Activated T-cell treated with anti-CD3 and anti-CD28 coated beads for 48 hours (primary cell): ENCODE measurements at places on chromosomes 11 and 22.

GRCh38 chr11:7592711-7593110, 78.9 kb downstream of the PPFIBP2 start:
- no peak for DNase-seq

- no peak for DNase-seq
Observed at GRCh38 chr11:114316980-114317786, 21.0 kb downstream of the NNMT start.

GRCh38 chr11:57440744-57441414, 14.0 kb upstream of the SLC43A3 start:
- DNase-seq, result no peak

GRCh38 chr22:26734339-26735018, 77.1 kb downstream of the MIAT start:
- no peak for DNase-seq

DNA sequence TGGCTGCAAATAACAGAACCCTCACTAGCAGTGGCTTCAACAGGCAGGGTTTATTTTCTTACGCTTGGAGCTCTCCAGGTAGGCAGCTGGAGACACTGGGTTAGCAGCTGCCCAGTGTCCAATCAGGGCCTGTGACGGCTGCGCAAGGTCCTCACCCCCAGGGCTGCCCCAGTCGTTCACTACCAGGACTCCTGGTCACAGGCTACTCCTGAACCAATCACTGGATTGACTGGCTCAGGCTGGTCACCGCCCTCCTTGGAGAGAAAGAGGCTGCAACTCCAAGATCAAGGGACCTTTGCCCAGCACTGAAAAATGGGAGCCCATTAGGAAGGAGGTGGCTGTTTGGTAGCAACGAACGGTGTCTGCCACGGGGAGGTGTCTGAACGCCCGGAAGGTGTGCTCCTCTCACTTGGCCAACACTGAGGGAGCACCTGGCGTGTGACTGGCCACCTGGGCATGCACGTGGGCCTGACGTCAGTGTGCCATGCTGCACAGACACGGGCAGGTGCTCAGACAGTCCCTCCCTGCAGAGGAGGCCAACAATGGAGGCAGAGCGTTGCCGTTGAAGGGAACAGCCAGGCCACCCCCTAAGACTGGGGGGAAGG, 5.1 kb downstream of the ARSA start:
- no peak for DNase-seq

DNA sequence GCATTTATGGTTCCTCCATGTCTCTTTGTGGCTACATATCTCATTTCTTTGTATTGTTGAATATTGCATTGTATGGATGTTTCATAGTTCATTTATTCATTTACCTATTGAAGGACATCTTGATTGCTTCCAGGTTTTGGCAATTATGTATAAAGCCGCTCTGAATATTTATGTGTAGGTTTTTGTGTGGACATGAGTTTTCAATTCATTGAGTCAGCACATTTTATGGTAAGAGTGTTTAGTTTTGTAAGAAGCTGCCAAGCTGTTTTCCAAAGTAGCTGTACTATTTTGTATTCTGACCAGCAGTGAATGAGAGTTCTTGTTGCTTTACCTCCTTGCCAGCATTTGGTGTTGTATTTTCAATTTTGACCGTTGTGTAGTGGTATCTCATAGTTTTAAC, 39.2 kb downstream of the KDM2A start:
- no peak for DNase-seq

DNA sequence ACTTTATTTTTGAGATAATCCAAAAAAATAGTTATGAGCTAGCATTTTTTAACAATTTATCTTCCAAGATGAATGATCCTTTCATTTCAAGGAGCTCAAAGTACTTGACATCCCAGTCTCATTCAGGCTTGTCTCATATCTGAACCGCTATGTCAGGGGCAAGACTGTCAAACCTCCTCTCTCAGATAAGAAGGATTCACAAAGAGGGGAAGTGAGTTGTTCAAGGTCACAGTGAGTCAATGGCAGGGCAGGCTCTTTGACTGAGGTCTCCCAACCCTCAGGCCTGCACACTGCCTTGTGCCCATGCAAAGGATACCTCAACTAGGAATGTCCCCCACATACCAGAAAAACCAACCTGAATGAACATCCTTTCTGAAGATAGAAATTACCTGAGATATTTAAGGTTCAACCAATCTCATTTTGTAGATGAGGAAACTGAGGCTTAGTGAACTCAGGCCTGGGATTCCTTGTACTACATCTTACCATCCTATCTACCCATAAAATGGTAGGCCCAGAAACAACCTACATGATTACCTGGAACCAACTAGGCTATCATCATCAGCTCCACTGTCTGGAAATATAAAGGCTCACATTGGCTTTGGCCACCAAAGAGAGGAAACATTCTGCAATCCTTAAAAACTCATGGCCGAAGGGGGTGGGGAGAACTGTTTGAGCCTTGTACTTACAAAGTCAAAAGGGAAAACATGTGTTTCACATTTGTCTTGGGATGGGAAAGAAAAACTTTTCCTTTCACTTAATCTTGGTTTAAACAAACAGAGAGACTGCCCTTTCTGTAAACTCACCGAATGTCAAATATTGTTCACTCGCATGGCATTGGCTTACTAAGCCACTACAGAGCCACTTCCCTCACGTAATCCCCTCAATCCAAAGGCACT, 51.1 kb downstream of the LIF start:
- DNase-seq, result no peak

- no peak for DNase-seq
Observed at GRCh38 chr11:65501186-65501471, 2.3 kb downstream of the MALAT1 start.

- no peak for DNase-seq
Observed at GRCh38 chr11:116215471-116216113, 557.2 kb downstream of the BUD13 start.

GRCh38 chr11:88704485-88704884, 361.3 kb downstream of the GRM5 start:
- no peak for DNase-seq

DNA sequence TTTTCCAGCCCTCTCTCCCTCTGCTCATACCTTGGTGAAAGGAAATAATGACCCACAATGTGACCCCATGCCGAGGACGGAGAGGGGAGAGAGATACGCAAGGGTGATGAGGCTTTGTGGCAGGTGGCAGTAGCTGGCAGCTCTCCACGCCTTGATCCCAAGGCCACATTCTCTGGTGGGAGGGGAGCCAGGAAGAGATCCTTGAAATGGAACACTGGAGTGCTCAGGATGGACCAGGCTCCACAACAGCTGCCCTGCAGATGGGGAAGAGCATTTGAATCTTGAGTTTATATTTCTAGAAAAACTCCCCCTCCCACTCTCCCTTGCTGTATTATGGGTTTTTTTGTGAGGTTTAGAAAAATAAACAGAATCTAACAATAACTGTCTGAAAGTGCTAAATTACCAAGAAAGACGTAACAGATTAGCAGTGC, 61.6 kb upstream of the CDON start:
- no peak for DNase-seq

GRCh38 chr11:108115500-108116140, 5.7 kb upstream of the ACAT1 start:
- DNase-seq, result no peak

DNA sequence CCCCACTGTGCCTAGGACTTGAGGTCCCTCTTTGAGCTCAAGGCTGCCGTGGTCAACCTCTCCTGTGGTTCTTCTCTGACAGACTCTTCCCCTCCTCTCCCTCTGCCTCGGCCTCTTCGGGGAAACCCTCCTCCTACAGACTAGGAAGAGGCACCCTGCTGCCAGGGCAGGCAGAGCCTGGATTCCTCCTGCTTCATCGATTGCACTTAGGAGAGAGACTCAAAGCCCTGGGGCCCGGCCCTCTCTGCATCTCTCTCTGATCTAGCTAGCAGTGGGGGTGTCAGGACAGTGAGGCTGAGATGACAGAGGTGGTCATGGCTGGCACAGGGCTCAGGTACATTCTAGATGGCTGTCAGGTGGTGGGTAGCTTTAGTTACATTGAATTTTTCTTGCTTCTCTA, 63.6 kb upstream of the EMID1 start:
- no peak for DNase-seq

DNA sequence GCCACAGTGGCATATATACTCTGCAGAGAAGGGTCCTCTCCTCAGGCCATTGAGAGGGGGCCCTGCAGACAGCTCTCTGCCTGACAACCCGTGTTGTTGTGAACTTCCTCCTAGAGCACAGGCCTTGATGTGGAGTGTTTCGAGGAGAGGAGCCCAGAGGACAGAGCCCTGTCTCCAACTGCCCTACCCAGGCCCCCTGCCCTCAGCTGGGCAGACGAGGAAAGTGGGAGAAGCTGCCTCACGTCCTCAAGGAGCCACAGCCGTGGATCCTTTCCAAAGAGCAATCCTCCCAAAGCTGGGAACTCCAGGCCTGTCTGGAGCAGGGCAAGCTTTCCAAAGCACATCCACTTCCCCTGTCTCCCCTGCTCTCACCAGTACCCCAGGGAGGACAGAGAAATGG, 10.7 kb downstream of the LMO1 start:
- no peak for DNase-seq

DNA sequence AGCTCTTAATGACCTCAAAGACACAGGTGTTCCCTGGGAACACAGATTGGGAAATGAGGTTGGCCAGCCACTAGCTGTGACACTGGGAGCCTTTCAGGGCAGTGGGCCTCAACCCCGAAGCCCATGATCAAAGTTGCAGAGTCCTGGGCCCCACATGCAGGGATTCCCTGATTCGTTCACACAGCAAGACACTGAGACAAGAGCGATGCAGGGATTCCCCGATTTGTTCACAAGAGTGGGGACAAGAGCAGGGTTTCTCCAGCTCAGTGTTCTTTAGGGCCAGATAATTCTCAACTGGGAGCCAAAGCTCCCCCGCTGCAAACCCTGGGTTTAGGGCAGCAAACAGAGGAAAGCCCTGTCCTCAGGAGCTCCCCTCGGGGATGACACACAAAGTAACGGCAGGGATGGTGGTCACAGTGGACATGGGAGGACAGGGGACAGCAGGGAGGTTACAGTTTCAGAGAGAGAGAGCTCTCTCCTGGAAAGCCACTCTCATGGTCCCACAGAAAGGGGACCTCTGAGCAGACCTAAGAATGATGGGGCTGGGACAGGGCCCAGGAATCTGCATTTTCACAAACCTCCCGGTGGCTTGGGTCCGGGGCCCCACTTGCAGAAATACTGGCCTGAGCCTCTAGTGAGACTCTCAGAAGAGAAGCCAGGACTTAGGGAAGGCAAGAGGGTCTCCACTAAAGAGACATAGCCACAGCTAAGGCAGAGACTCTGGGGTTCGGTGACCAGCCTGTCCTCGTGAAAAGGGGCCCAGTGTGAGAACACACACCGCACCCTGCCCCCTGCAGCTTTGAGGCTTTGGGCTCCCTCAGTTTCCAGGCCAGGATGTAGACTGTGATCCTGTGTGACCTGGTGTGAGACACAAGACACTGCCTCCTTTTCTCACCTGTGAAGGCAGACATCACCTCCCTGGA, 7.4 kb upstream of the GNAZ start:
- no peak for DNase-seq

DNA sequence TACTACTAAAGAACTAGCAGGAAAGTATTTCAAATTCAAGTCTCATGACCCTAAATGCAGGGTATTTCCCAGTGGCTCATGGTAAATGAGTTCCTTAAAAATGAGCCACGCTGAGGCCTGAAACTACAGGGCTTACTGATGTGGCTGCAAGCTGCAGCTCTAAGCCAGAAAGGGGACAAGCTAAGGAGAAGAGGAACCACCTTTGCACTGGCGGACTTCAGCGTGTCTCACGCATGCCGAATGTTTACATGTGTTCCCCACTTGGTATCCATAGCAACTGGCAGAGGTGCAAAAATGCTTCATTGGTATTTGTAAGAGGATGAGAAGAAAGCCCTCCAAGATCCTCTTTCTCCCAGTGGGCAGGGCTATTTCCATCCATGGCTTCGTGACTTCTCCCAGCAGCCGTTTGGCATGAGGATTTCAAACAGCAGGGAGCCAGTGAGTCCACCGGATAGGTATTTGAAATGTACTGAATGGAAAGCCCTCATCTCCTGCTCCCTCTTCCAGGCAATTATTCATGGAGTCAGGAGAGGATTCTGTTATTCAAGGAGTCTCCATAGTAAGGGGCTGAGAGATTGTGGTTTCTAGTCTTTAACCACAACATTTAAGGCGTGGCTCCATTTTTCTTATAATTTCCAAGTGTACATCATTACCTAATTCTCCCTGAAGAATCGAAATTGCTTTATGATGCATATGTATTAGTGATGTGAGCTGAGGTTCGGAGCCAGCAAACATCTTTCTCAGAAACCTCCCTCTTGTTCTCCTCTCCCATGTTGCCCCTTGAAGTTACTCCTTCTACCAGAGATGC, 55.3 kb upstream of the CD44 start:
- DNase-seq, result peak; percentile 47

DNA sequence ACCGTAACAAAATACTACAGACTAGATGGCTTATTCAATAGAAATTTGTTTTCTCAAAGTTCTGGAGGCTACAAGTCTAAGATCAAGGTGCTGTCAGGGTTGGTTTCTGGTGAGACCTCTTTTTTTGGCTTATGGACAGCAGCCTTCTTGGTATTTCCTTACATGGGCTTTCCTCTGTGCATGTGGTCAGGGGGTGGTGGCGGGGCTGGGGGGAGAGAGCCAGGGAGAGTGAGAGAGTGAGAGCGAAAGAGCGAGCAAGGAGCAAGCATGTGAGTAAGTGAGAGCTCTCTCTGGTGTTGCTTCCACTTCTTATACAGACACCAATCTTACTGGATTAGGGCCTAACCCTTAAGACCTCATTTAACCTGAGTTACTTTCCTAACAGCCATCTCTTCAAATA, 181.5 kb downstream of the TMEM135 start:
- no peak for DNase-seq

DNA sequence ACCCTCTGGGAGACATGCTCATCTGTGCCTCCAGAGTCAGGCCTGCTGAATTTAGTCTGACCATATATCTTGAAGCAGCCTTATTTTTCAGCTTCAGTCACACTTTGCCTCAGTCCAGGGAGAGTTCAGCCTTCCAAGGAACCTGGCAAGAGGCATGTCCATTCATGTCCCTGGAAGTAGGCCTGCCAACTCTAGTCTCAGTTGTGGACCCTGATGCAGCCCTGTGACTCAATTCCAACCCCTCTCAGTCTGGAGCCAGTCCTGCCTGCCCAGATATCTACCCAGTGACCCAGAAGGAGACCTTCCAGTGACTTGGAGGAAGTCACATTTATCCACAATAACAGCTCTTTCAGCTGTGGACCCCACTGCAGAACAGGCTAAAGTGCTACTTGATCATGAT, 566.6 kb downstream of the TMEM135 start:
- no peak for DNase-seq

DNA sequence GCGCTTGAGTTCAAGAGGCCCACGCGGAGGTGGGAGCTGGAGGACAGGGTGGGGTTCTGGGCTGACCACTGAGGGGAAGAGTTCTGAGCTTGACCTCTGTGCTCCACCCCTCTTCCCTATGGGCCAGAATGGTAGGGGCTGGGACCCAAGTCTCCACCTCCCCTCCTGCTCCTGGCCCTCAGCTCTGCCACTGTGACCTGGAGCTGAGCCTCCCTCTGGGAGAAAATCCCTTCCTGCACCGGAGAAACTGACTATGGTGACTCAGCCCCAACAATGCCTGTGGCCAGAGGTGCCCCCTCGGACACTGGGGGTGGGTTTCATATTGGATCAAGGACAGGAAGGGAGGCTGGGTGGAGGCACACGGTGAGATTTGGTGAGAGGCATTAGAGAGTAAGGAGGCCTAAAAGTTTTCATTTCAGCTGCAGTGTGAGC, 23.0 kb downstream of the RELT start:
- DNase-seq, result no peak

GRCh38 chr22:21074102-21074715, 28.5 kb downstream of the LRRC74B start:
- DNase-seq, result no peak

- DNase-seq, result peak; percentile 7
Observed at GRCh38 chr11:113994077-113994954, 19.4 kb downstream of the HTR3A start.

GRCh38 chr11:13168271-13168670, 109.3 kb upstream of the BMAL1 start:
- no peak for DNase-seq

GRCh38 chr22:48708558-48709245, 1119.0 kb downstream of the BRD1 start:
- DNase-seq, result no peak
